Renal cortical epithelial cell (primary cell): ENCODE measurements at places on chromosomes 3 and 15. TPM values are rescaled to one million over a fixed set of nuclear protein-coding genes. Genes with fewer than 3 reads are reported as not detected.

The SH2D7 gene
- not detected in 2 replicates for total RNA-seq

The SI gene
- not detected in 2 replicates for total RNA-seq

The RBP2 gene
- total RNA-seq, result not detected in 2 replicates

The ROPN1 gene
- not detected in 2 replicates for total RNA-seq

The GOLGA8T gene
- 0.30 TPM in 1 of 2 replicates, not detected in the other for total RNA-seq
